ENCODE measurements at places on chromosomes 7 and 10.

GRCh38 chr10:47329855-47330254, 7.6 kb downstream of the GDF2 start:
- DNase-seq, result no peak

DNA sequence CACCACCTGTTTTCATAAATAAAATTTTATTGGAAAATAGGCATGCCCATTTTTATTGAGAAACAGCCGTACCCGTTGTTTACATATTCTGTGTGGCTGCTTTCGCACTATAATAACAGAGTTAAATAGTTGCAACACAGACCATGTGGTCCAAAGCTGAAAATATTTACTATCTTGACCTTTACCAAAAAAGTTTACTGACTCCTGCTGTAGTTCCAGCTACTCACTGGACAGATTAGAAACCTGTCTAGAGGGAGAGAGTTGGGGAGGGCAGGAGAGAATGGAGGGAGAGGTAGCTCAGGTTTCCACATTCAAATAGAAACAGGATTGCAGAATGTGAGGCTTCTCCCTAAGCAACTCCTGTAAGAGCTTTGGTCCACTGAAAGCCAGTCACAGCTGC, 55.1 kb upstream of the GLCCI1 start:
- DNase-seq, result no peak

- DNase-seq, result no peak
Observed at GRCh38 chr10:49176310-49177268, 11.6 kb downstream of the TMEM273 start.

DNA sequence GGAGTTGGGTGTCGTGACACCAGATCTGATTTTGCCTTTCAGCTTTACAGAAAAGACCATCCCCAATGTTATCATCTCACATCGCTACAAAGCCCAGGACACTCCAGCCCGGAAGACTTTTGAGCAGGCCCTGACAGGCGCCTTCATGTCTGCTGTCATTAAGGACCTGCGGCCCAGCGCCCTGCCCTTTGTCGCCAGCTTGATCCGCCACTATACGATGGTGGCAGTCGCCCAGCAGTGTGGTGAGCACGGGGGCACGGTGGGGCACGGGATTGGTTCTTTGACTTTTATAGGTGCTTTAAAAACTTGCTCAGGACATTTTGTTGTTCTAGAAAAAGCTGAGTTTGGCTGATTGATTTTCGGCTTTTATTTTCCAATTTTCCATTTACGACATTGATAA, 48.8 kb downstream of the TRRAP start:
- no peak for DNase-seq

DNA sequence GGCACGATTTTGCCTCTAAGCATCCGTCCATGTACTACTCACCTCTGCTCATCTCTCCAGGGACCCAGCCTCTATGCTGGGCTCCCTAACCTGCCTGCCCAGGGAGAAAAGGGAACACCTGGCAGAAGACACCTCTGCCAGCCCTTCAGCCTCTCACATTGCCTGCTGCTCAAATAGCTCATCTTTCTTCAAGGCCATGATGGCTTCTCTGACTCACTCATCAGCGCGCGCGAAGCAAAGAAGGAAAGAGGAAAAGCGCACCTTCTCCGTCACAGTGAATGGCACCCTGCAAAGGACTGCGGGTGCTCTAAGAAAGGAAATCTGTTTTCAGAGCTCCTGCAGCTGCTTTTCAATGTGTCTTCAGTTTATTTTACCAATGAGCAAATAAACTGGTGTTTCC, 174.0 kb downstream of the PRKAG2 start:
- DNase-seq, result no peak

- no peak for DNase-seq
Observed at GRCh38 chr10:112849546-112849945, 100.5 kb upstream of the TCF7L2 start.

DNA sequence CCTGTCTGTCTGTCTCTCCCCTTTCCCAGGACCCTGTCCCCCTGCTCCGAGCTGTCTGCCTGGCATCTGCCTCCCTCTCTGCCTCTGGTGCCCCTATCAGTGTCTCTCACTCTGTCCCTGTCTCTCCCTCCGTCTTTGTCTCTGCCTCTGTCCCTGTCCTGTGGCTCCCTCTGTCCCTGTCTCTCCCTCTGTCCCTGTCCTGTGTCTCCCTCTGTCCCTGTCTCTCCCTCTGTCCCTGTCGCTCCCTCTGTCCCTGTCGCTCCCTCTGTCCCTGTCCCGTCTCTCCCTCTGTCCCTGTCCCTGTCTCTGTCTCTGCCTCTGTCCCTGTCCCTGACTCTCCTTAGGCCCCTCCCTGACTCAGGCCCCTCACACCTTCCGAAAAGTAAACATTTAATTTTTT, 75.0 kb upstream of the PAX2 start:
- no peak for DNase-seq

- no peak for DNase-seq
Observed at GRCh38 chr10:47458466-47459154, 25.3 kb downstream of the ANXA8 start.

- DNase-seq, result no peak
Observed at GRCh38 chr7:1843271-1843861, 173.3 kb downstream of the ELFN1 start.

DNA sequence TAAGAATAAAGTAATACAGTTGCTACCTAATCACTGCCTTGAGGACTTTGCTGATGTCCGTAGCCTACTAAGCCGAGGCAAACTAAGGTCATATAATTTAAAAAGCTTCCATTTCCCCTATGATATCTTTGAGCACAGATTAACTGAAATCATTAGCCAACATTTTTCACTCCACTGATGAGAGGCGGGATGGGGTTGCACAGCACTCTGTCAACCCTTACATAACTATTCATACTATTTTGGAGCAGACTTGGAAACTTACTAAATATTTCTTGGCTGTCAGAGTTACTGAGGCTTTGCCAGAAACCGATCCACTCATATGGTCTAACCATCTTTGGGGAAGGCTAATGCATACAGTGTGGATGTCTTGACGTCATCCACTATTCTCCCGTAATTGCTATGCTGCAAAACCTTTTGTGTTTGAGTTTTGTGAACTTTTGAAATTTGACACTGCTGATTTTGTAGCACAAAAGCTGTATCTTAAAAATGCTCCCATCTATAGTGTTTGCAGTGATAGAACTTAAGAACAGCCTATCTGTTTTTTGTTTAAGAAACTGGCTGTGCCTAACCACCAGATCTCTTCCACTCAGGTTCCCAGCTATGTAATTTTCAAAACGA, 248.7 kb downstream of the TSPAN12 start:
- DNase-seq, result no peak

- DNase-seq, result no peak
Observed at GRCh38 chr10:11064832-11065231, 47.2 kb downstream of the CELF2 start.

DNA sequence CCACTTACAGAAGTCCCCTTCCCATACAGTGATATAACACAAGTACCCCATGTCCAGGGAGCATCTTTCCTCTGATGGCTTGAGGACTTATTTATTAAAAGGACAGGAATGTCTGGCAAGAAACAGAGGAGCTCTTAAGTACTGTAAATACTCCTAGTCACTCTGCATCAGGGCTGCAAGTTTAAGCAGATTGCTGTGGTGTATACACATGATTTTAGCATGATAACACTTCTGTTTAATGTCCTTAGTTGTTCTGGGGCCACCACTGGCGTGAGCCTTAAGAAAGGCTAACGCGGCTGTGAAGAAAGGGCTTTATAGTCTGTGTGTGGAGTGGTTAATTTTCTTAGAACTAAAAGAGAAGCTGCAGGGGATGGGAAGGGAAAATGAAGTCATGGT, 65.7 kb downstream of the GBF1 start:
- no peak for DNase-seq

DNA sequence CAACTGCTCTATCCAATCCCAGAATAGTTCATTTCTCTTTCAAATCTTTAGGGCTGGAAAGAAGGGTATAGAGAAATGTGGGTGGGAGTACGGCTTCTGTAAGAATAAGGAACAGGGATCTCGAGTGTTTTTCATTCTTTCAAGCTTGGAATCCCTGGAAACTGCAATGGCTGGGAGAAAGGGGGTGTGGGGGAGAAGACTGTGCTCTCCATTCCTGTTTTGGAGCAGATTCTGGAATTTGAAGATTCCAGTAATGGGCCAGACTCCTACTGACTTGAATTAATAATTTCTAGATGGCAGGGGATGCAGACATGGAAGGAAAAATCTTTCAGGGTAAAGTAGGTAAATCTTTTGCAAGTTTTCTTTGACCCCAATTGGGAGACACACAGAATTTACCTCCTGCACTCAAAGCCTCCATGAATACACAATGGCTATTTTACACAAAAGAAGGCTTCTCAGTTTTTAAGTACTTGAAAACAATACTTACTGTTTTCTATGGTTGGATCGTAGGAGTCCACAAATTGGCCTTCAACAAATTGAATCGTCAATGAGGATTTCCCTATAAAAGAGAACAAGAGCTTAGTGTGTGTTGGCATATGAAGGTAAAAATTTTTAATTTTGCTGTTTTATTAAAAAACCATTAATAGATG, 29.1 kb downstream of the RHEB start:
- no peak for DNase-seq

- no peak for DNase-seq
Observed at GRCh38 chr10:42953684-42954674, 122.9 kb upstream of the RET start.

GRCh38 chr7:52077571-52077970, 761.0 kb upstream of the COBL start:
- DNase-seq, result no peak

GRCh38 chr10:125984865-125985495, 88.6 kb downstream of the FANK1 start:
- DNase-seq, result no peak

DNA sequence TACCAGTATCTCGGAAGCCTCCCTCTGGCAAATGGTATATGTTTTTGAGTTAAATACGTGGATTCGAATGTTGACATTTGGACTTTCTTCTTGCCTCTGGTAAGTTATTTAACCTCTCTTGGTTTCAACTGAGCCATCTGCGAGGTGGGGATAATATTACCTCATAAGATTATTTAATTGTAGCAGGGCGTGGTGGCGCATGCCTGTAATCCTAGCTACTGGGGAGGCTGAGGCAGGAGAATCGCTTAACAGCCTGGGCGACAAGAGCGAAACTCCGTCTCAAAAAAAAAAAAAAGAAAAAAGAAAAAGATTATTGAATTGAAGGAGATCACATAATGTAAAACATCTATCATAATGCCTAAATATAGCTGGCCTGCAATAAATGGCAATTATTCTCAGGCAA, 396 bp upstream of the TAF5 start:
- DNase-seq, result no peak

GRCh38 chr10:3766046-3766756, 18.8 kb downstream of the KLF6 start:
- DNase-seq, result no peak

GRCh38 chr7:93228302-93228701, 2.0 kb upstream of the HEPACAM2 start:
- no peak for DNase-seq

DNA sequence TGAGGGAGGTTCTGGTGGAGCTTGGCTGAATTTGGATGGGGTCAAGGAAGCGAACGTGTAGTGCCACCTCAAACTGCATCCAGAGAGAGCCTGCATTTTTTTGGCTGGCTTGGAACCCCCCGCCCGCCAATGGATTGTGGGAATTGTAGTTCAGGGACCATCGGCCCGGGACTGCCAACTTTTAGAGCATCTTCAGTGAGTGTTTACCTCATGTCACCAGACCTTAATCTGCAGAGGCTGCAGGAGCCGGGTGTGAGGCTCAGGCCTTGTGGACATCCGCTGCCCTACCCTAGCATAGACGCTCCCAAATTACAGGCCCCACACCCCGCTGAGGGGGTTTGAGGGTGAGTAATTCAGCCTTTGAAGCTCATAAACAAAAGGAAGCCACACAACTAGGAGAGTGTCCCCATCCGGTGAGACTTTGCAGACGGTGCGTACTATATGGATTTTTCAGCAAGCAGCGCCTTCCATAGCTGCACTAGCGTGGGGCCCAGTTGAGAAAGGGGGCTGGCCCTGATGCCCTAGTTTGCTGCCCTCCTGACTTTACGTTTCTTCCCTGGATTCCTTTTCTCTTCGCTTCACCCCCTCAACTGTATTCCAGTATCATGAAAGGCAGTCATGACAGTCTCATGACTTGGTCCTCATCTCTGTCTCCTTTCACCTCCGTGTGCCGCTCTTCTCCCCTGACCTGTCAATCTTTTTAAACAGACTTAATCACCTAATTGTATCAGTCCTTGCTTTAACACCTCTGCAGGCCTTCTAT, 717 bp downstream of the CNPY4 start:
- peak; percentile 38 for DNase-seq

DNA sequence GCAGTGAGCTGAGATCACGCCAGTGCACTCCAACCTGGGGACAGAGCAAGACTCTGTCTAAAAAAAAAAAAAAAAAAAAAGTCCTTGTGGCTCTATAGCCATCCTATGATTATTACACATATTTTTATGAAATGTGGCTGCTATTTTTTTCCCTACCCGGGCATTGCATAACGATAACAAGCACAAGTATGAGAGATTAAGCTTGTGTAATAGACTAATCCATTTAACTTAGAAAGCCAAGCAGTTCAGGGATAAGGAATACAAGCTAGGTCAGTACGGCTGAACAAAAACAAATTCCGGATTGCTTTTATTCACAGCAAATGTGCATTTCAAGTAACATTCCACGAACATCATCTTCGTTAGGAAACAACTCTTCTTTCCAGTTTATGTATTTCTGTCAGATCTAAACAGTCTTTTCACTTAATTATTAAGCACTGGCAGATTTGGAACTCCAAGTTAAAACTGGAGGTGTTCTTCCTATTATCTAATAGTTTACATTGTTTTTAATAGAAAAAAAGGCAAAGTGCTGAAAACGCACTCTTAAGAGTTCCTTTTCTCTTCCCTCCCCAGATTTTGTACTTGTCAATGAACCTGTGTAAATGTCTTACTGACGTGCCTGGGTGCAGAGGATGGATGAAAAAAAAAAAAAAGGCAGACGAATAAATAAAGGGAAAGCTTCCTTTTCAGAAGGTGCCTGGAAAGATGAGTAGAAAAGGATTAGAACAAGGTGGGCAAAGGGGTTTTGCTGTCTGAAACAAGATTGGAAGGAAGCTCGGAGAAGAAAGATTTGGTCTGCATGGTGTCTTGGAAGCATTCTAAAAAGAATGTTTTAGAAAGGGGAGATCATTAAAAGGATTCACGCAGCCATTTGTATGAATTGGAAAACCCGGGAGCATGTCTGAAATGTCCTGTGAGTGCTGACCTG, 81.1 kb downstream of the PRTFDC1 start:
- no peak for DNase-seq

DNA sequence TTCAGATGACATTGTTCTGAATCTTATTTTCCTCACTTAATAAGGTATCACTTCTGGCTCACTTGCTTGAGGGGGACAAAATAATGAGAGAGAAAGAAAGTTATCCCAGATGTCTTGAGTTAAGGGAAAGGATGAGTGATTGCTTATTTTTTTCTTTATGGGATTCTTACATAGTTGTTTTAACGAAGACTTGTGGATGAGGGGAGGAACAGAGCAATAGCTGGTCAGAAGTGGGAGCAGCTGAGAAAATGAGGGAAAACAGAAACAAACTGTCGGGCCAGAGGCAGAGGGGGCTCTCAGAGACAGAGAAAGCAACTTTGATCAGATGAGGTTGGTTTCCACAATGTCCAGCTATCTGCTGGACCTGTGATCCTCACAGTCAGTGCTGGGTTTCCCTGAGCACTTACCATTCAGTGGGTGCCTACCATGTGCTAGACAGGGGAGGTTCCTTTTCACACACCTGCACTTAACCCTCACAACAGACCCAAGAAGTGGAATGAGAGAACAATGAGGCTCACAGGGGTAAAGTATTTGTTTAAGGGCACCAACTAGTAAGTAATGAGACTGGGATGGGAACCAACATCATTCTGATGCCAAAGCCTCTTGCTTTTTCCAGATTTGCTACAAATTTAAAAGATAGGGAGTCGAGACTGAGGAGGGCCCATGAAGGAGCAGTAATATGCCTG, 64.2 kb downstream of the BICC1 start:
- DNase-seq, result no peak
